Hippocampal formation (tissue), 2 donors: ENCODE measurements at places on chromosomes 1 and 21.

GRCh38 chr1:66374148-66374547 lies 159.8 kb upstream of the SGIP1 start:
- no peak for DNase-seq

DNA sequence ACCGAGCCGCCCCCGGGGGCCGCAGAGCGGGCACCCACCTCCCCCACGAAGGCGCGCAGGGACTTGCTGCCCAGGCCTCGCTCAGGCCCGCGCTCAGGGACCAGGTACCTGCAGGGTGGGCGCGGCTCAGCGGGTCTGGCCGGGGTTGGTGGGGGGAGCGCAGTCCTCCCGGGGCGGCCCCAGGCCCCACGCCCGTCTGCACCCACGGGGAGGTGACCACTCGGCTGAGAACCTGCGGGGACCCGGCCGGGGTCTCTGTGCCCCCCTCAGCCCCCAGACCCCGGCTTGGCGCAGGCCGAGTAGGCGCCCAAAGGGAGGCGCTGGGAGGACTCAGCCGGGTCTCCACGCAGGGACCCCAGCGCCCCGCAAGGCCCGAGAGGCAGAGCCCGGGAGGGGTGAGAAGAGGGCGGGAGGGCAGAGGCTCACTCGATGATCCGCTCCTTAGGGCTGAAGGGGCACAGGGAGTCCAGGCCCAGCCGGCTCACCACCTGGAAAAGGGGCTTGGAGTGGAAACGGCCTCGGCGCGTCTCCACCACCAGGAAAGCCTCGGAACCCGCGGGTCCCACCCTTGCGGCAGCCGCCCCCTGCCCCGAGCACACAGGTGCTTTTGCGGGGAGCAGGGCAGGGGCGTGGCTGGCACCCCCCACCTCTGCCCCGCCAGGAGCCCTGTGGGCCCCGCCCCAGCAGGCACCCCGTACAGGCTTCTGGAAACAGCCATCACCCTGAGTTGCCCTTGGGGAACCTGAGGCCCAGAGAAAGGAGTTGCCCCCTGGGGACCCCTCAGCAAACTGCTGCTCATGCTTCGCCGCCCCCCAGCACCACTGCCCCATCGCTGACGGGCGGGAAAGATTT lies 9.3 kb downstream of the FTCD start:
- DNase-seq, result no peak

- DNase-seq, result peak; percentile 73
Observed at GRCh38 chr1:156889802-156890580, 3.5 kb upstream of the PEAR1 start.

DNA sequence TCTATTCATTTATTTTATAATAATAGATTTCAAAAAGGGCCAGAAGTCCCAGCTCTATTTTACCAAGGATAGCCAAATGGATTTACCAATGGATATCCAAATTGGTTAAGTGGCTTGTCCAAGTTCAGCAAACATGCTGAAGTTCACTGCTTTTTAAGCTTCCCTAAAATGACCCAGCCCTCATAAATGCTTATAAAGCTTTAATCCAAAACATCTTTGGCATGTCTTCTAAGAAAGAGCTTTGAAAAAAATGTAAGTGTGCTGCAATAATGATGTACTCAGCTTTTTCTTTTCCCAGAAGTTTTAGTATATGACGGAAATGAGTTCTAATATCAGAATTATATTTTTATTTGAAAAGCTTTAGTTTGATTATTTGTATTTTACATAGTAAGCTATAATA lies 451.5 kb upstream of the ADAMTS5 start:
- no peak for DNase-seq

- no peak for DNase-seq
Observed at GRCh38 chr1:64685765-64686341, 59.0 kb upstream of the RAVER2 start.

DNA sequence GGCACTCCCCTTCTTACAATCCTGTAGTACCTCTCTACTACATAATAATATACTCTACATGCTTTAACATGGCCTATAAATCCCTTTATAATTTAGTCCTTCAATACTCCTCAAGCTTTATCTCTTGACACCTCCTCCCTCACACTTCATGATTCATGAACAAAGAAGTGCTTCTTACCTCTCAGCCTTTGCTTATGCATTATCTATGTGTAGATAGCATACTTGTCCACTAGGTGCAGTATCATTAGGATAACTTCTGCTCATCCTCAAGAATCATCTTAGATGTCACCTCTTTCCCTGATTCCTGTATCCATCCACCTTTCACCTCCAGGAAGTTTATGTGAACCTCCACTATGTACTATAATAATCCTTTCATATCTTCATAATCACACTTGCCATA lies 74.4 kb downstream of the COL24A1 start:
- no peak for DNase-seq

GRCh38 chr21:35942211-35943144 lies 117.8 kb downstream of the SETD4 start:
- DNase-seq, result no peak

DNA sequence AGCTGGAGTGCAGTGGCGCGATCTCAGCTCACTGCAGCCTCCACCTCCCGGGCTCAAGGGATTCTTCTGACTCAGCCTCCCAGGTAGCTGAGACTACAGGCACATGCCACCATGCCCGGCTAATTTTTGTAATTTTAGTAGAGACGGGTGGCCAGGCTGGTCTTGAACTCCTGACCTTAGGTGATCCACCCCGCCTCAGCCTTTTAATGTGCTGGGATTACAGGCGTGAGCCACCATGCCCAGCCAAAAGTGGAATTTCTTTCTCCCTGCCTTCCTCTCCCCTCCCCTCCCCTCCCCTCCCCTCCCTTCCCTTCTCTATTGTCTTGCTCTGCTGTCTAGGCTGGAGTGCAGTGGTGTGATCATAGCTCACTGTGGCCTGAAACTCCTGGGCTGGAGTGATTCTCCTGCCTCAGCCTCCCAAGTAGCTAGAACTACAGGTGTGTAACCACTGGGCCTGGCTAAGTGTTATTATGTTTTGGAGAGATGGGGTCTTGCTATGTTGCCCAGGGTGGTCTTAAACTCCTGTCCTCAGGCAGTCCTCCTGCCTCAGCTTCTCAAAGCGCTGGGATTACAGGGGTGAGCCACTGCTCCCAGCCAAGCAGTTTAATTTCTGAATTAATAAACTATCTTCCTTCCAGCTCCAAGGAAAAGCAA lies 10.0 kb upstream of the MACF1 start:
- no peak for DNase-seq

GRCh38 chr1:15430787-15431570 lies 7.3 kb upstream of the CTRC start:
- peak; percentile 69 for DNase-seq

DNA sequence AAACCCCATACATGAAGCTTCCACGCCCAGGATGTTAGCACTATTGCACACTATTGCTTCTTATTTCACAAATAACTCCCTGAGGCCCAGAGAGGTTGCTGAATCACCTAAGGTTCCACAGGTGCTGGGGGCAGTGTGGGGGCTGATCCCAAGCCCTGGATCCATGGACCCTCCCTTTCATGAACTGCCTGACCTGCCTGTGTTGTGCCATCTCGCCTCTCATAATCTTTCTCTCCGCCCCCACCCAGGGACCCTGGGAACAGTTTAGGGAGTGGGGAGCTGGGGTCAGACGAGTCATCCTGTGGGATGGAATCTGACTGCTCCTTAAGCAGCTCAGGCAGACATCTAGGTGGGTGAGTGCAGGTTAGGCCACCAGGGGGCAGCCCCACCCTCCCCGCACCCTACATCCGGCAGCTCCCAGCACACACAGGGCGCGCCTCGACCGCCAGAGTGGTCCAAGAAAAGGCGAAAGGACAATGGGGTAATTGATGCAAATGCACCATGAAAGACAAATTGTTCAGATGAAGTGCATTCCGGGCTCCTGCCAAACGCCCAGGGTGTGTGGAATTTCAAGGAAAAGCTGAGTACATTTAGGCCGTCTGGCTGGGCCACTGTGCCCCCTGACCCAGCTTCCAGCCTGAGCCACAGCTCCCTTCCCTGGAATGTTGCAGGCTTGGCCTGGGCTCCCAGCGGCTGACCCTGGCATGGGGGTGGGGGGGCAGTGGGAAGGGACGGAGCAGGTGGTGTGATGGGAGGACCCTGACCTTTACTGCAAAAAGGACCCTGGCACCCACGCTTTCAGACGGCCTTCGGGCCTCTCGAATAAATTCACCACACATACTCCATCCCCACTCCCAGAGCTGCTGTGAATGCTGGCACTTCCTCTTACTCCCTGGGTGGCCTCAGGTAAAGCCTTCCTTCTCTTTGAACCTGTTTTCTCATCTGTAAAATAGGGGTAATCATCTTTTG lies 20.8 kb downstream of the PHLDA3 start:
- peak; percentile 94 for DNase-seq

DNA sequence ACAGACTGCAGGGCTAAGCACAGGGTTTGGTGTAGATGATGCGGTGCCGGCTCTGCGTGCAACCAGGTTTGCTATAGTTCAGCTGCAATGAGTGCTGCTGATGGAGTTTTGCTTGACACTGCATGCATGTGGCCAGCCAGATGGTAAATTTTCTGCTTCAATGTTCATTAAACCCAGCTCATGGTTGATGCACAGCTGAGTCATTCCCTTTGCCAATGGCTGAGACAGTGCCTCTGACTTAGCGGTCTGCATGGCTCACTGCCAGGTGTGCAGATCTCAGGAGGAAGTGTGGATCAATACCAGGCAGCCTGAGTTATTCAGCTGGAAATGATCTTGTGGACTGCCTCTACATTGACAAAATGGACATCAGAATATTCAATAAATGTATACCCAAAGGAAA lies 172.7 kb upstream of the ZP4 start:
- no peak for DNase-seq

DNA sequence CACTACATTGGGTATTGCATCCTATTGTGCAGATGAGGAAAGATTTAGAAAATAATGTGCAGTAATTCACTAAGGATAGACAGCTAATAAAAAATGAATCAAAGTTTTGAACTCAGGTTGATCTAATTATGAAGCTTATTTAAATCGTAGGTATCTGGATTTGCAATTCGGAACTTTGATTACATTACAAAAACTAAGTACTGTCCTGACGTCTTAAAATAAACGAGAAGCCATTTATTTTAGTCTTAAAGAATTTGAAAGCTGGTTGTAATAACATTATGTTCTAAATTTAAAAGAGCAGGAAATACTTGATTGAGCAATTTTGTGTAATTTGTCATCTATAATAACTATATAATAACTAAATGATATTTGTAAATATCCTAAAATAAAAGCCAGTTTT lies 235.9 kb downstream of the TPR start:
- no peak for DNase-seq

DNA sequence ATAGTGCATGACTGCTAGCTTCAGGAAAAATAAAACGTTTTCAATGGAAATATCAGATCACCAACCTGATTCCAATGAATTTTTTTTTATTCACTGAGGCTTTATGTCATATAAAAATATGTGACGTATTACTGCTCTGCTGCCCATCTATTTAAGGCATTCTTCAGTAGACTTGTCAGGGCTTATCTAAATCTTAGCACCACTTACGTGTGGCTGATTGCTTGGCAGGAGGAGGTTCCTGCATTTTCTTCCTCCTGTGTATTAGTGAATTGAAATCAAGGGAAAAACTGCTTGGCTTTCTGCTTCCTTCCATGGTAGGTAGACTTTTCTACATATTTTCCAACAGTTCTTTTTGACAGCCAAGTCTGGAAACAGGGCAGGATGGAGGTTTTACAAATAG lies 80.3 kb downstream of the ROR1 start:
- DNase-seq, result no peak

GRCh38 chr1:91578320-91579109 lies 77.9 kb downstream of the CDC7 start:
- no peak for DNase-seq

GRCh38 chr1:156659988-156660751 lies 17.0 kb downstream of the NES start:
- peak; percentile 90 for DNase-seq

DNA sequence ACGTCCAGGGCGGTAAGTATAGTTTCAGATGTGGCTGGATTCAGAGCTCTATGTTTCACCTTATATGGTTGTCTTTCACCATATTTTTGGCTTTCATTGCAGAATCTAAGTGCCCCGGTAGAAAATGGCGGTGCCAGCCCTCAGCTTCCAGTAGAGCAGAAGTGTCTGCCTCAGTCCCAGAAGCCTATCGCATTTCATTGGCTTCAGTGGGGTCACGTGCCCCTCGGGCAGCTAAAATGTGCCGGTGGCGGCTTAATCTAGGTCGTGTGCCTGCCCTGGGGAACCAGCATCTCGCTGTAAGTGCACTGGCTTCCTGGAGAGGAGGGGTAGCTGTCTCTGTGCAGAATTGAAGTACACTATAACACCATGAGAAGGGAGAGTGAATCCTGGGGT lies 107.4 kb upstream of the MAGI3 start:
- no peak for DNase-seq

GRCh38 chr1:191886977-191887376 lies 271.3 kb upstream of the RGS18 start:
- no peak for DNase-seq

- DNase-seq, result no peak
Observed at GRCh38 chr1:101181930-101182329, 54.9 kb upstream of the S1PR1 start.

DNA sequence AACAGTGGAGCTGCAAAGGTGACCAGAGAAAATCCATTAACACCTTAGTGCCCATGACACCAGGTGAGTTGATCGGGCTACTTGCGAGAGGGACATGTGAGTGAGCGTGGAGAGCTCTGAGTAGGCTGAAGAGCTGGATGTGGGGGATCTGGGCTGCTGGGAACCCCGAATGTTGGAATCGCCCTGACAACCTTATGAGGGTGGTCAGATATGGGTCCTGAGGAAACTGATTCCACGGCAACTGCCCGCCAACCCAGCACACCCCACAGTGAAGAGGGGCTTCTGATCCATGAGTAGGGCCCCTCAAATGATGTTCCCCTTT lies 705 bp upstream of the QSOX1 start:
- DNase-seq, result no peak

- no peak for DNase-seq
Observed at GRCh38 chr1:159187033-159187432, 15.6 kb downstream of the CADM3 start.

DNA sequence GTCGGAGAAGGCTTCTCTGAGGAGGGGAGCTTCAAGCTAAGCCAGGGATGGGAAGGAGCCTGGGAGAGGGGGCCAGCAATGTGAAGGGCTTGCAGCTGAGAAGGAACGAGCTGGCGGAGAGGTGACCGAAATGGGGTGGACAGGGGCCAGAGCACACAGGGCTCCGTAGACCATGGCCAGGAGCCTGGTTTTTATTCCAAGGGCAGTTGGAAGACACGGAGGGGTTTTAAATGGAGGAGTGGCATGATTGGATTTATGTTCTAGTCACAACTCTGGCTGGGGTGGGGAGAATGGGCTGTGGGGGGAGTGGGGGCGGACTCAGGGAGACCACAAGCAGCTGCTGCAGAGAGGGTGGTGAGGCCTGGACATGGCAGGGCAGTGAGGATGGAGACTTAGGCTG lies 5.1 kb upstream of the EPS8L3 start:
- DNase-seq, result no peak

- peak; percentile 13 for DNase-seq
Observed at GRCh38 chr1:153881751-153882150, 41.0 kb downstream of the GATAD2B start.

DNA sequence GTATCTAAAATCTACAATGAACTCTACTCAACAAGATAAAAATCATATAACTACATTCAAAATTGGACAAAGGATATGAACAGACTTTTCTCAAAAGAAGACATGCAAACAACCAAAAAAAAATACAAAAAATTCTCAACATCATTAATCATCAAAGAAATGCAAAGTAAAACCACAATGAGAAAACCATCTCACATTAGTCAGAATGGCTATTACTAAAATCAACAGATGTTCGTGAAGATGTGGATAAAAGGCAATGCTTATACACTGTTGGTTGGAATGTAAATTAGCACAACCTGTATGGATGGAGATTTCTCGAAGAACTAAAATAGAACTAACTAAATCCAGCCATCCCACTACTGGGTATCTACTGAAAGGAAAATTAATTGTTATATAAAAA lies 1080.8 kb downstream of the AMY1C start:
- DNase-seq, result no peak

- no peak for DNase-seq
Observed at GRCh38 chr1:233295975-233296322, 424 bp upstream of the PCNX2 start.
